ENCODE measurements at places on chromosomes 1 and 21. TPM values are rescaled to one million over a fixed set of nuclear protein-coding genes. Genes with fewer than 3 reads are reported as not detected.
A peak's percentile ranks its signal among the peaks of the same experiment; 100 is the strongest.

The ERICH3 gene
- not detected for total RNA-seq

The FMN2 gene
- not detected for total RNA-seq

The UBASH3A gene
- 37.3 TPM for total RNA-seq

The LORICRIN gene
- total RNA-seq = not detected

The PUM1 gene
- total RNA-seq = 91.4 TPM

The WDR77 gene
- total RNA-seq = 42.5 TPM

DNA sequence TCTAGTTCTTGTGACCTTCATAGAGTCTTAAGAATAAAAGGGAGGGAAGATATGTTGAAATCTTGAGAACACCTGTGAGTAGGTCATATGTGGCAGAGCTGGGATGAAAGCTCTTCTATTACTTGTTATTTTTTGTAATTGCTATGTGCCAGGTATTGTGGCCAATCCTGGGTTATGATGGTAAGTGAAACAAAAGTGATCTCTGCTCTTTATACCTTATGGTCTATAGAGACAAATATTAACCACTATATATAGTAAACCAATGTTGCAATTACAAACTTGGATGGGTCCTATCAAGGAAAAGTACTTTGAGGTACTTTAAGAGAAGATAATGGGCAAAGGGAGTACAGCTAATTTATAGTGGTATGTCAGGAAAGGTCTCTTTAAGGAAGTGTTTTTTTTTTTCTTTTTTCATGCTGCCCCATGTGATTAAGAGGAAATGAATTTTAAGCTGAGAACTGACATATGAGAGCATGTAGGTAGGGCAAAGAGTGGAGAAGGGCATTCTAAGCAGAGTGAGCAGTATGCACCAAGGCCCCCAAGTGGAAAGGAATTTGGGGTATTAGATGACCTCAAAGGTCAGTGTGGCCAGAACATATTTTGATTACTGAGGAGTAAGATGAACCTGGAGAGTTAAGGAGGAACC, 43.3 kb downstream of the POU2F1 start:
- DNase-seq = no peak

GRCh38 chr1:202498542-202498941, 150.0 kb downstream of the PPP1R12B start:
- DNase-seq = no peak

- DNase-seq = no peak
Observed at GRCh38 chr1:69513601-69514000, 54.1 kb upstream of the LRRC7 start.

DNA sequence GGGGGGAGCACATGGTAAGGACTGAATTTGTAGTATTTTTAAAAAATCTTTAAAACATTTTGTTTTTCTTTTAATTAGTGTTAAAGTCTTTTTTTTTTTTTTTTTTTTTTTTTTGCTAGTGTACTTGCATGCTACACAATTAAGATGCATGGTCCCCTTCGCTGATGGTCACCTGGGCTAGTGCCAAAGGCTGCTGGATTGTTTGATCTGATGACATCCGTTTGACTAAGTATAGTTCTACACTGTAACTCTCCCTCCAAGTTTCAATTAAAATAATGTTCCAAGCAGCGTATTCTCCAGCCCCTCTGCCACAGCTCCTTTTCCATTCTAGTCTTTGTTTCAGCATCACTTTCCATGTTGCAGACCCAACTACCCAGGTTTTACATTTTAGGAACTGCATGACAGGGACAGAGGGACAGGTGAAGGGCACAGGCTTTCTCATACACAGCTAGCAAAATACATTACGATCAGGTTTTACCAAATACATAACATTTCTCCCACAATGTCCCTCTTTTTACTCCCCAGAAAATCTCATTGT, 852 bp upstream of the RAVER2 start:
- DNase-seq = peak; percentile 10

DNA sequence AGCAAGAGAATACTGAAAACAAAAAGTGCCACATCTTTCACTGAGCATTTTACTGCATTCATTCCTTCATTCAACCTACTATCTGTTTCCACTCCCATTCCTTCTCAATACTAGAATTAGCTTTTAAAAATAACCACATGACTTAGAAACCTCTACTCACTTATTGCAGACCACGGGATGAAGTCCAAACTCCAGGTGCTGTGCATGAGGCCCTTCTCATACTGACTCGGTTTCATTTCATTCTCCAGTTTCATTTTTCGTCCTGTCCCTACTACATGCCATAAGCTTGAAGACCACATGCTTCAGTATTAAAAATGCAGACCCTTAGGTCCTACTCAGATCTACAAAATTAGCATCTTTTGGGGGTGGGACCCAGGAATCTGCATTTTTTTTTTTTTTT, 2.3 kb upstream of the BACH1 start:
- no peak for DNase-seq

DNA sequence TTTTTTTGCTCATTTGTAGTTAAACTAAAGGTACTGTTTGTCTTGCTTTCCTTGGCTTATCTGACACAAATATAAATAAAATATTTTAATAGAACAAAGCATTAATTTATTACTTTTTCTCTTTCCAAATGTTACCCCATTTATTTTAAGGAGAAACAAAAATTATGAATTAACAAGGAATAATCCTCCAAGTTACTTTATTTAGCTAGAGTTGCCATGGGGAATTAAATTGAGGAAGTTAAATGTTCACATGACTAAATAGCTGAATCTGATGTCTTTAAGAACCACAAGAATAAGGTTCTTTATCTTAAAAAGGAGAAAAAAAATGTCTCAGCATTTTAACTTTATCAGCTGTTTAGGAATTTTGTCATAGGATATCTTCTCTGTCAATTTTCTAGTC, 12.3 kb downstream of the ATG4C start:
- DNase-seq = no peak

DNA sequence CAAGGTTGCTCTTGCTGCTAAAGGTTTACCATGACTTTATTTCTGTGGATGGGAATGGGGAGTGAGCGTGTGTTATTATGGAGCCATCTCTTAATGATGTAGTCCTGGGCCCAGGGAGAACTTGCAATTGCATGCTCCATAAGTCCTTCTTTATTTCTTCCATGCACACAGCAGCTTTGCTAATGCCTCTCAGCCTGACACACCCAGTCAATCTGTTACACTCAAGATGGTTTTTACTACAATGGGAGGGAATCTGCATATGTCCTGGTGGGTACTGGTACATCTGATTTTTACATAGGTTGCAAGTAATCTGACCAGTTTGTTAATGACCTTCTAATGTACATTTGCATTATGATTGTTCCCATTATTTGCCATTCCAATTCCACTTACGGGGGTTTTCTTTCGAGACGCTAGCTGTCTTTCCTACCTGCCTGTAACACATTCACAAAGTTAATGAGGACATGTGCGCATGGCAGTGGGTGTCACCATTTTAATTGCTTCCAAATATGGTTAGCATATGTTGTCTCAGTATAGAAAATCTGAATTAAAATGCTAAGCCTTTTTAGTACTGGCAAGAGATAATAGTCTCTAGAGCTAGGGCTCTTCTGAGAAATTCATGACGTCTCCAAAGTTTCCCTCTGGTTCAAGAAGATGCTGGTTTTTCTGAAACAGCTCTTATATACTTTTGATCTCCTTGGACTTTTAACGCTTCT, 188.2 kb downstream of the GRIK1 start:
- DNase-seq = no peak

GRCh38 chr1:151720974-151721787, at the start of gene RIIAD1:
TSS of gene RIIAD1 (plus strand) at chr1:151721522. CDS start at chr1:151721537, 15 bp downstream.
- DNase-seq = peak; percentile 67

GRCh38 chr1:89200663-89201062, 1.9 kb upstream of the GBP4 start:
- DNase-seq = no peak

Data from activated CD4-positive, alpha-beta T cell treated with anti-CD3 and anti-CD28 coated beads for 36 hours (primary cell).